Activated naive CD4-positive, alpha-beta T cell treated with anti-CD3 and anti-CD28 coated beads, Interleukin-2, amount 10 ng/mL, durations not matched to agents 7 days and 5 days (primary cell): ENCODE measurements at places on chromosomes 6 and 20.

GRCh38 chr6:29520232-29520631, 32.5 kb upstream of the MAS1L start:
- H3K27ac ChIP-seq = no peak overlapping the region
- H3K27me3 ChIP-seq = peaks cover 21% of the 10 kb centered on the region
- H3K4me3 ChIP-seq = no peak overlapping the region
- H3K36me3 ChIP-seq = no peaks in the 10 kb centered on the region
- DNase-seq = no peak
- peaks cover 13% of the 10 kb centered on the region for H3K4me1 ChIP-seq

DNA sequence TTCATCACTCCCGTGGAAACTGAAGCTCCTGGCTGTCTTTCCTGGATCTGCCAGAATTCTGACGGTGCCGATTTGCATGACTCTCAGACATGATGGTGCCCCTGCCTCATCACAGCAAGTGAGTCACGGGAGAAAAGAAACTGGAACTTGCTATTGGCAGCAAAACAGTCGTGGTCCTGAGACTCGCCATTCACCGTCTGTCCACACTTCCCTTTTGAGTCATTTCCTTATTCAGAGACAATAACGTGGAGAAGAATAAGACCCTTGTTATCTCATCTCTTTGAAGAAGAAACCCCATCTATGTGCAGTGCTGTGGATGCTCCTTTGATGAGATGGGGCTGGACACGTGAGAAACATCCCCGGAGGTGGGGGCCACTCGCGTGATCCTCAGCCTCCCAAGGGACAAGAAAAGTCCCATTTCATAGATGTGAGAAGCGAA, 4.2 kb downstream of the GPR31 start:
- peaks cover 22% of the 10 kb centered on the region for H3K27me3 ChIP-seq
- H3K4me1 ChIP-seq = no peaks in the 10 kb centered on the region
- no peak for DNase-seq
- no peak overlapping the region for H3K4me3 ChIP-seq

DNA sequence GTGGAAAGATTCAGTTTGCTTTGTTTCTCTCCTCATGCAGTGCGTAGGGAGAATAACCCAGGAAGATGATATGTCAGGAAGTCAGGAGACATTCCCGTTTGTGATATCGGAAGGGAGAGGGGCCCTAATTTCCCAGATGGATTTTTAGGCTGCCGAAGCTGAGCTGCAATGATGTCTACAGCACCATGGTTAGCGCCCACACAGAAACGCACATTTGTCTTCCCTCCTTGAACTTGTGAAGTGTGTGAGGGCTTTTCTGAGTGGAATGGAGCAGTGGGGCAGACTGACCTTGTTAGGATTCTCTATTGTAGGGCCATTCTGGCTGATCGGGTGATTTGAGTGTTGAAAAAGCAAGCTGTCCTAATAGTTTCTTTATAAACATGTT, 191.3 kb upstream of the ARG1 start:
- H3K27me3 ChIP-seq = no peaks in the 10 kb centered on the region
- H3K27ac ChIP-seq = no peak overlapping the region
- no peak overlapping the region for H3K4me3 ChIP-seq
- H3K4me1 ChIP-seq = no peaks in the 10 kb centered on the region

GRCh38 chr6:109515781-109516409, 32.9 kb upstream of the ZBTB24 start:
- no peaks in the 10 kb centered on the region for H3K36me3 ChIP-seq
- no peak for DNase-seq
- peak overlapping the region; percentile 12 for H3K27ac ChIP-seq
- H3K4me3 ChIP-seq = peak overlapping the region; percentile 43

DNA sequence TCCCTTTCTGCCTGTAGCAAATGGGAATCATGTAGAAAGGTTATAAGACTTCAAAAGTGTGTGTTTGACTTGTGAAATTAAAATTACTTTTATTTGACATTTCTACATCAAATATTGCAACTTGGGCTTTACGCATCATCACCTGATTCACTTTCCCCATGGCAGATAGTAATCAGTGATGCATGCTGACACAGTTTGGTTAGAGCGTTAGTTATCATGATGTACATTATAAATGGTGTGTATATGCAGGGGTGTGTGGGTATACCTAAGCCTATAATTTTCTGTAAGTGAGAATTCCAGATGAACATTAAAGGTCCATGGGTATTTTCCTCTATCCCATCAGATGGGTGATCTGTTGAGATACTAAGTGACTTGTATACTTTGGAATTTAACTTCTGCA, 141.5 kb downstream of the KLHL32 start:
- no peak overlapping the region for H3K4me3 ChIP-seq
- no peaks in the 10 kb centered on the region for H3K4me1 ChIP-seq
- H3K36me3 ChIP-seq = no peaks in the 10 kb centered on the region
- no peak for DNase-seq
- H3K27ac ChIP-seq = no peak overlapping the region
- no peaks in the 10 kb centered on the region for H3K27me3 ChIP-seq

DNA sequence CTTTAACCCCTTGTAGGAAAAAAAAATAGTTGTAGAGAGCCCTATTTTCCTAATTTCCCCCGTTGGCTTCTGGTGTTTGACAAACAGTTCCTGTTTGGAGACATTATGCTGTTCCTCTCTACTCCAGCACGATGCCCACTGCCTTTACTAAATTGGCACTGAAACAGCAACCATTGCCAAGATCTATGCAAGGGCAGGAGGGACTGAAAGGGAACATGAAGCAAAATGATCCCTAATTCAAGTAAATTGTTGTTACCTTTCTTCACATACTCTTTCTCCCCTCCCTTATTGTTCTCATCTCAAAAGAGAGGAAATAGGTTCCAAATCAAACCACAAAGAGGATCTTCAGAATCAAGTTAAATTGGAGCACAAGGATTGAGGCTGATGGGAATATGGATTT, 764.1 kb upstream of the MMS22L start:
- no peak overlapping the region for H3K27ac ChIP-seq
- H3K27me3 ChIP-seq = no peaks in the 10 kb centered on the region
- no peaks in the 10 kb centered on the region for H3K4me1 ChIP-seq
- no peak for DNase-seq

GRCh38 chr6:15879371-15880261, 216.8 kb upstream of the DTNBP1 start:
- DNase-seq = peak; percentile 44
- H3K27me3 ChIP-seq = peaks cover 5% of the 10 kb centered on the region
- H3K36me3 ChIP-seq = no peaks in the 10 kb centered on the region
- H3K4me3 ChIP-seq = no peak overlapping the region

DNA sequence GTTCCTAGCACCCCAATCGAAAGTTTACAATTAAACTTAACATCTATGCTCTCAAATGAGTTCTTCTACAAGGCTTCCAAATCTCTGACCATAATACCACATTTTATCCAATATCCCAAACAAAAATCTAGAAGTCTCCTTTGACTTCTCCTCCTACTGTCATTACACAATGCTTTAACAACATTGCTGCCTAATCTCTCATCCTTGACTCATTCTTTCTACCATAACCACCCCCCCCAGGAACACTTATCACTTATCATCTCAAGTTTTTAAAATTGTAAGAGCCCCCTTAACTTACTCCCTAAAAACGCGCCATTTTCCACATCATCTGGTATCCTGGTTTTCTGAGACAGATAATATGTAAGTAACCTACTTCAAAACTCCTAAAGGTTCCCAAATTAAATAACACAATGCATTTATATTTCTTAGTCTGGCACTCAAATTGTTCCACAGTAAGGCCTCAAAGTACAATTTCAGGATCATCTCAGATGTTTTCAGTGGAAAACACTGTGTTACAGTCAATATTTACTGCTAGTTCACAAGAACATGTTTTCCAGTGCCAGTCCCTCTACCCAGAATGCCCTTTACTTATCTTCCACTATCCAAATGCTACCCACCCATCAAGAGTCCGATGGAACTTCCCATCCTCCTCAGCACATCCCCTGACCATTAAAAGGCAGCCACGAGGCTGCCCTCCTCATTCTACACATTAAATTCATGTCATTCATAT, 308.2 kb upstream of the THEMIS start:
- H3K27me3 ChIP-seq = no peaks in the 10 kb centered on the region
- H3K4me1 ChIP-seq = peaks cover 2% of the 10 kb centered on the region
- H3K36me3 ChIP-seq = no peaks in the 10 kb centered on the region
- no peak overlapping the region for H3K4me3 ChIP-seq
- H3K27ac ChIP-seq = no peak overlapping the region
- DNase-seq = no peak

DNA sequence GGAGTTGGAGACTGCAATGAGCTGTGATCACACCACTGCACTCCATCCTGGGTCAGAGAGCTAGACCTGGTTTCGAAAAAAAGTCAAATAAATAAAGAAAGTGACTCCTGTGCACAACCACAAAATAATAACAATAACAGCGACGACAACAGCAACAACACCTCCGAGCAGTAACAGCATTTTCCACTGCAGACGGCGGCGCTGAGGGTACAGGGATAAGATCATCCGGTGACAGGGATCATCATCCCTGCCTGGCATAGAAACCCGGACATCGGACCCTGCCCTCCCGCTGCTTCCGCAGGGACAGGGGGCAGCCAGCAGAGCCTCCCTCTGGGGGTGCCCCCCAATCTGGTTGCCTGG, 11.5 kb downstream of the SRXN1 start:
- no peak for DNase-seq
- no peak overlapping the region for H3K4me3 ChIP-seq
- H3K4me1 ChIP-seq = peaks cover 12% of the 10 kb centered on the region
- no peak overlapping the region for H3K27ac ChIP-seq
- H3K27me3 ChIP-seq = peaks cover 56% of the 10 kb centered on the region

- peaks cover 8% of the 10 kb centered on the region for H3K27me3 ChIP-seq
- peak; percentile 70 for DNase-seq
Measured at GRCh38 chr6:131923356-131923755, 27.8 kb downstream of the CCN2 start.

- H3K27me3 ChIP-seq = peaks cover 19% of the 10 kb centered on the region
- peak; percentile 44 for DNase-seq
Measured at GRCh38 chr6:125952764-125953501, 3.6 kb upstream of the HINT3 start.

DNA sequence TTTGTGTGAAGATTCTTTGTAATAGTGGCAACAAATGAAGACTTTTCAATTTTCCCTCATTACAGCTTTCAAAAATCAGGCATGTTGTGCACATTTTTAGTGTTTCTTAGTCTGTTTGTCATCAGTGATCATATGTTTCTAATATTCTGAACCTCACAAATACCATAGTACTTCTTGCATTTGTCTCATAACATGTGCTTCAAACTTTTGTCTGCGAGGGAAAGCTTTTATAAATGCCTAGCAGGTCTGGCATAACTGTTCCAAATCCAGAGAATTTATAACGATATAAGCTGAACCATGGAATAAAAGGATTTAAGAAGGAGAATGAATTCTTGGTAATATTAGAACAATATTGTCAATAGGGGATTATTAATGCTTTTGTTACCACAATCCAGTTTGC, 670.2 kb downstream of the RFPL4B start:
- no peak overlapping the region for H3K27ac ChIP-seq
- DNase-seq = no peak
- H3K27me3 ChIP-seq = no peaks in the 10 kb centered on the region

- H3K27ac ChIP-seq = peak overlapping the region; percentile 76
- peaks cover 54% of the 10 kb centered on the region for H3K36me3 ChIP-seq
- H3K27me3 ChIP-seq = no peaks in the 10 kb centered on the region
- peaks cover 65% of the 10 kb centered on the region for H3K4me1 ChIP-seq
- no peak for DNase-seq
Measured at GRCh38 chr20:44641325-44641724, 10.2 kb downstream of the ADA start.

DNA sequence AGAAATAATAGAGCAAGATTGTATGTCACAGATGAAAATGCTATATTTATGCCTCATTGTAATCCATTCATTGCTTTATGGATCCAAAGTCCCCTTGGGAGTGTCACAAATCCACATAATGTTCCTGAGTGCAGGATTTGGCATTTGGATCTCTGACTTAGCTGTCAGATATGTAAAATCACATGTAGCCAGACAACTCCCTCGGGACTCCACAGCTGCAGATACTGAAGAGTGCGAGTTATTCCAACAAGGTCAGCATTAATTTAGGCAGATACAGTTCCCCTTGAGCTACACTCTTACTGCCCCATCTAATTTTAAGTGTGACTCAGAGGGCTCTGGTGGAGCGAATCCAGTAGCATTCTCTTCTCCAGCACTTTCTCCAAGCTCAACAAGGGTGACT, 433.2 kb downstream of the CD83 start:
- H3K4me1 ChIP-seq = no peaks in the 10 kb centered on the region
- no peak overlapping the region for H3K27ac ChIP-seq
- no peak for DNase-seq
- H3K4me3 ChIP-seq = no peak overlapping the region

DNA sequence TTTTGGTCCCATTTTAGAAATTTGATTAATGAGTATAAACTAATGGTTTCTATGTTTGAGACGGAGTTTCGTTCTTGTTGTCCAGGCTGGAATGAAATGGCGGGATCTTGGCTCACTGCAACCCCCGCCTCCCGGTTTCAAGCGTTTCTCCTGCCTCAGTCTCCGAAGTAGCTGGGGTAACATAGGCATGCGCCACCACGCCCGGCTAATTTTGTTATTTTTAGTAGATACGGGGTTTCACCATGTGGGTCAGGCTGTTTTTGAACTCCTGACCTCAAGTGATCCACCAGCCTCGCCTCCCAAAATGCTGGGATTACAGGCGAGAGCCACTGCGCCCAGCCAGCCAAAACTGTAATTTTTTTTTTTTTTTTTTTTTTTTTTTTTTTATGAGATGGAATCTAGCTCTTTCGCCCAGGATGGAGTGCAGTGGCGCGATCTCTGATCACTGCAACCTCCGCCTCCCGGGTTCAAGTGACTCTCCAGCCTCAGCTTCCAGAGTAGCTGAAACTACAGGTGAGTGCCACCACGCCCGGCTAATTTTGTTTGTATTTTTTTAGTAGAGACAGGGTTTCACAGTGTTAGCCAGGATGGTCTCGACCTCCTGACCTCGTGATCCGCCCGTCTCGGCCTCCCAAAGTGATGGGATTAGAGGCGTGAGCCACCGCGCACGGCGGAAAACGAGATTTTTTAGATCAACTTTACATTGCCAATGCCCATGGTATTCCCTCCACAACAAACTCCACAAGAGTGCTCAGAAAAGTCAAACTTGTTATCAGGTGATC, 127.8 kb downstream of the HFE start:
- H3K4me3 ChIP-seq = no peak overlapping the region
- H3K36me3 ChIP-seq = no peaks in the 10 kb centered on the region
- no peak overlapping the region for H3K27ac ChIP-seq
- no peaks in the 10 kb centered on the region for H3K27me3 ChIP-seq
- peaks cover 37% of the 10 kb centered on the region for H3K4me1 ChIP-seq
- peak; percentile 43 for DNase-seq

DNA sequence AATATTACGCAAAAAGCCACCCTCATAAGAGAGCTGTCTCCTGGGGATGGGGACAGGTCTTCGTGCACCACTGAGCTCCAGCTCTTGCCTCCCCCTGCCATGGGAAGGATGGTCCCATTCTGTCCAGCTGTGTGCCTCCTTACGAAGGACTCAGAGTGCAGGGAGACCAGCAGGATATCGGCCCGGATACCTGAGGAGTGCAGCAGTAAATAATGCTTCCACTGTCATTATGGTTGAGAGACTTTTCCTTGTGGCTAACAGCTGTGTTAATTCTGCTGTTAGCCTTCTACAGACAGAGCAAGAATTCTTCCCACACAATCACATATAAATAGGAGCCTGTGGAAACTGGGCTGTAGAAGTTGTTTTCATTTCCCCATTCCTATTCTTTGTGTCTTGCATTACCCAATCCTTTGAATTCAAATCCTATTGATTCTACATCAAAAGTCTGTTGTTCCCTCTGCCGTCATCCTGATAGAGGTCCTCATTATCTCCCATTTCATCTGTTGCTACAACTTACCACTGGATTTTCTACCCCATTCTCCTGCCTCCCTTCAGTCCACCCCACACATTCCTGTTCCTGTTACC, 364.6 kb upstream of the SOX4 start:
- no peaks in the 10 kb centered on the region for H3K4me1 ChIP-seq
- no peaks in the 10 kb centered on the region for H3K27me3 ChIP-seq
- H3K36me3 ChIP-seq = peaks cover 25% of the 10 kb centered on the region
- no peak overlapping the region for H3K27ac ChIP-seq
